Mesothelial cell of epicardium (in vitro differentiated cells): ENCODE measurements at places on chromosomes 13 and 19.

- DNase-seq: no peak
These were observed 786.0 kb upstream of the KLHL1 start for GRCh38 chr13:70894258-70894657.

DNA sequence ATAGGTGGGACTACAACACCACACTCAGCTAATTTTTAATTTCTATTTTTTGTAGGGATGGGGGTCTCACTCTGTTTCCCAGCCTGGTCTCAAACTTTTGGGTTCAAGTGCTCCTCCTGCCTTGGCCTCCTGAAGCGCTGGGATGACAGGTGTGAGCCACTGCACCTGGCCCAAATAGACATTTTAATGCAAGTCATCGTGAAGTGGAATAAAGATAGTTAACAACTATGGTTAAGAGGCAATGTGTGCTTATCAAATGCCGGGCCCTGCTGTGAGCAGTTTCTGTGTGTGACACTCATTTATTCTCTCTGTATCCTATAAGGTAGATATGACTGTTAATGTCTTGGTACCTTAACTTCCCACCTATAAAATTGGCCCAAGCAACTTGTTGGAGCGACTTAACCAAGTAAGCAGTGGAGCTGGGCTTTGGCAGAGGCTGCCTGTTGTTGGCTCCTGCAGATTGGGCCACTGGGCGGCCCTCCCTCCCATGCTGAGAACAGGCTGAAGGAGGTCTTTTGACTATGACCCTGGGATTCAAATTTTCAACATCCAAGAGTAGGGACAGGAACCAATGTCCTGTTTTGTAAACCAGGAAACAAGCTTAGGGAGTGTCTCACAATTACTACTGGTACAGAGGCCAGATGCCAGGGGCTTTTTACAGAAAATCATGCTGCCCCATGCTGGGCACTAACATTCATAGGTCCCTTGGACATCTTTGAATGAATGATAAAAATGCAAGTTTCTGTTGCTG is 450.7 kb downstream of the TSHZ3 start:
- no peak for DNase-seq

- DNase-seq: no peak
These were observed 7.2 kb downstream of the IGFL2 start for GRCh38 chr19:46155237-46155636.

DNA sequence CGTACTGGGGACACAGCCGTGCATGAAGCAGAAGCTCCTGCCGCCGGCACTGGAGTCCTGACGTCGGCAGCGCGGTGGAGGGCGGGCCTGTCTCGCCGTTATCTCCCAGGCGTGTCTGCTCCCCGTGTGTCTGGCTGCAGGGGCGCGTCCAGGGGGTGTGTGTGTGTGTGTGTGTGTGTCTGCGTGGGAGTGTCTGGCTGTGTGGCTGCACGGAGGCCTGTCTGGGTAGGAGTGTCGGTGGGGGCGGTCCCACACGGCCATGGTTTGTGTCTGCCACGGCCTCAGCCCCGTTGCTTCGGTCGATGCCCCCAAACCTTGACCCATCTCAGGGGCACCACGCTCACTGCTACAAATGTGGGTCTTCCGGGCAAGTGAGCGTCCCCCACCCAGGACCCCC is 18.3 kb downstream of the ARID3A start:
- DNase-seq: no peak

GRCh38 chr13:66778461-66778860 is 451.7 kb downstream of the PCDH9 start:
- no peak for DNase-seq

- no peak for DNase-seq
These were observed 582 bp upstream of the PTPRH start for GRCh38 chr19:55209693-55210472.

DNA sequence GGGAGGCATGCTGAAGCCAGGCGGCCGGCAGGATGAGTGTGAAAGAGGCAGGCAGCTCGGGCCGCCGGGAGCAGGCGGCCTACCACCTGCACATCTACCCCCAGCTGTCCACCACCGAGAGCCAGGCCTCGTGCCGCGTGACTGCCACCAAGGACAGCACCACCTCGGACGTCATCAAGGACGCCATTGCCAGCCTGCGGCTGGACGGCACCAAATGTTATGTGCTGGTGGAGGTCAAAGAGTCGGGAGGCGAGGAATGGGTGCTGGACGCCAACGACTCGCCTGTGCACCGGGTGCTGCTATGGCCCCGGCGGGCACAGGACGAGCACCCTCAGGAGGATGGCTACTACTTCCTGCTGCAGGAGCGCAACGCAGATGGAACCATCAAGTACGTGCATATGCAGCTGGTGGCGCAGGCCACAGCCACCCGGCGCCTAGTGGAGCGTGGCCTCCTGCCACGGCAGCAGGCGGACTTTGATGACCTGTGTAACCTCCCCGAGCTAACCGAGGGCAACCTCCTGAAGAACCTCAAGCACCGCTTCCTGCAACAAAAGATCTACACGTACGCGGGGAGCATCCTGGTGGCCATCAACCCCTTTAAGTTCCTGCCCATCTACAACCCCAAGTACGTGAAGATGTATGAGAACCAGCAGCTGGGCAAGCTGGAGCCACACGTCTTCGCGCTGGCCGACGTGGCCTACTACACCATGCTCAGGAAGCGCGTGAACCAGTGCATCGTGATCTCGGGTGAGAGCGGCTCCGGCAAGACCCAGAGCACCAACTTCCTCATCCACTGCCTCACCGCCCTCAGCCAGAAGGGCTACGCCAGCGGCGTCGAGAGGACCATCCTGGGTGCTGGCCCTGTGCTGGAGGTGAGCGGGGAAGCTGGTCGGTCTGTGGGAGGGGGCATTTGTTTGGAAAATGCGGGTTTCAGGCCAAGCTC is 26.4 kb downstream of the MYO9B start:
- DNase-seq: no peak

GRCh38 chr13:106657104-106657503 is 89.2 kb upstream of the ARGLU1 start:
- DNase-seq: no peak
